Occipital lobe (tissue), 3 donors: ENCODE measurements at places on chromosomes 2 and 18. TPM values are rescaled to one million over a fixed set of nuclear protein-coding genes. Genes with fewer than 3 reads are reported as not detected.

Gene TPO
- not detected for total RNA-seq

Gene COPS8
- 139 TPM for total RNA-seq

Gene RAMP1
- 2.7 TPM for total RNA-seq

Gene IL1B
- 0.78 TPM for total RNA-seq

Gene GIGYF2
- 111 TPM for total RNA-seq

Gene OSR1
- total RNA-seq = 4.4 TPM

Gene CCDC85A
- total RNA-seq = 38.8 TPM

Gene GLI2
- total RNA-seq = 2.8 TPM

Gene DRC1
- total RNA-seq = 5.6 TPM

Gene SYT4
- total RNA-seq = 499 TPM

Gene STK17B
- total RNA-seq = 8.1 TPM

Gene NYAP2
- 7.8 TPM for total RNA-seq

Gene FMNL2
- 114 TPM for total RNA-seq

Gene TWSG1
- total RNA-seq = 25.3 TPM

Gene ABHD1
- 0.31 TPM for total RNA-seq

Gene C2orf81
- 0.62 TPM for total RNA-seq

Gene CYP27A1
- 2.8 TPM for total RNA-seq

Gene FNDC4
- total RNA-seq = 41.3 TPM

Gene PLEK
- total RNA-seq = 3.0 TPM

Gene SLC4A3
- total RNA-seq = 32.1 TPM

Gene LRP2
- total RNA-seq = 0.16 TPM

Gene UGT1A1
- not detected for total RNA-seq

Gene ASPRV1
- 2.8 TPM for total RNA-seq

Gene MOGAT1
- total RNA-seq = not detected

Gene TMEM182
- 3.6 TPM for total RNA-seq

Gene MYL1
- 3.3 TPM for total RNA-seq

Gene SPHKAP
- total RNA-seq = 21.2 TPM

Gene RAX
- total RNA-seq = not detected

Gene KLHL14
- total RNA-seq = 20.3 TPM

Gene NEUROD1
- total RNA-seq = 3.3 TPM

Gene C2orf92
- total RNA-seq = 3.6 TPM

Gene RAB11FIP5
- 7.5 TPM for total RNA-seq

Gene VAMP8
- 0.94 TPM for total RNA-seq

Gene MAIP1
- 19.5 TPM for total RNA-seq

Gene POTEJ
- total RNA-seq = not detected

Gene RHBDD1
- total RNA-seq = 89.4 TPM

Gene CD207
- total RNA-seq = not detected

Gene CPLX4
- not detected for total RNA-seq

Gene SLC19A3
- 1.2 TPM for total RNA-seq
